T-helper 9 cell (primary cell): ENCODE measurements at places on chromosomes 2 and 18.

DNA sequence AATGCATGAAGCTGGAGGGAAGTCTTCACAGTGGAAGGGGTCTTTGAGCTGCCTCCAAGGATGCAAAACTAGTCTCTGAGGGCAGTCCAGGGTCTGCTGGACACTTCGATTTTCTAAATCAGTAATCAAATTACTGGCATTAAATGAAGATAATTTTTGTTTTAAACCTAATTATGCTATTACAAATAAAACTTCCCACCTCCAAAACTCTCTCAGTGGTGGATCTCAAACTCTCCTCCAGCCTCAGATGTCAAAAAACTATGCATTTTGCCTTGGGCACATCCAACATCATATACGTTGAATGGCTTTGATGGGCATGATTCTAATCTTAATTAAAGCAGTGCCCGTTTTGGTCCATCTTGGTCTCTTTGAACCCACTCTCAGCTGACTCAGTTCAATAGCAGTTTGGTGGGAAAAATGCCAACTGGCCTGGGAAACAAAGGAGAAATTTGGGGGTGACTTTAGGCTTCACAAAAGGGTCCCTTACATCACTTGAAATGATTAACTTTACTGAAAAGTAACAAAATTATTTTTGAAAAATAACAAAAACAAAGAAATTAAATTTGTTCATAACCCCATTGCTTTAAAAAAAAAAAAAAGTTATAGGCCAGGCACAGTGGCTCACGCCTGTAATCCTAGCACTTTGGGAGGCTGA is 5.9 kb upstream of the MYCN start:
- no peak for DNase-seq

DNA sequence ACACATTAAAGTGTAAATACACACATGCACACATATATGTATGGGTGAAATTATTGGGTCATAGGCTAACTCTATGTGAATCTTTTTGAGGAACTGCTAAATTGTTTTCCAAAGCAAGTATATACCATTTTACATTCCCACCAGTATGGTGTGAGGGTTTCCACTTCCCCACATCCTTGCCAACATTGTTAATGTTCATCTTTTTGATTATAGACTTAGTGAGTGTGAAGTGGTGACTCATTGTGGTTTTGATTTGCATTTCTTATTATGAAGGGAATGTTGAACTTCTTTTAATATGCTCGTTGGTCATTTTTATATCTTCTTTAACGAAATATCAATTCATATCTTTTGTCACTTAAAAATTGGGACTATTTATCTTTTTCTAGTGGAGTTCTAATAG is 181.8 kb upstream of the GCFC2 start:
- no peak for DNase-seq

GRCh38 chr2:112687522-112687921 is 33.3 kb upstream of the NT5DC4 start:
- DNase-seq = no peak

DNA sequence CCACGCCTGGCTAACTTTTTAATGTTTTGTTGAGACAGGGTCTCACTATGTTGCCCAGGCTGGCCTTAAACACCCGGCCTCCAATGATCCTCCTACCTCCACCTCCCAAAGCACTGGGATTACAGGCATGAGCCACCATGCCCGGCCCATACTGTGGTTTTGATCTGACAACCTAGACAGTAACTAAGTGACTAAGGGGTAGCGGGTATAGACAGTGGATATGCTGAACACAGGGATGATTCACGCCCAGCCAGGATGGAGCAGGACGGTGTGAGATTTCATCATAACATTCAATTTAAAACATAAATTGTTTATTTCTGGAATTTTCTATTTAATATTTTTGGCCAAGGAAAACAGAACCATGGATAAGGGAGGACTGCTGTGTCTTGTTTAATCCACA is 36.0 kb upstream of the YPEL5 start:
- DNase-seq = no peak

GRCh38 chr2:55301277-55301676 is 32.2 kb upstream of the MTIF2 start:
- no peak for DNase-seq

GRCh38 chr2:9228088-9228751 is 21.6 kb downstream of the ASAP2 start:
- no peak for DNase-seq

- DNase-seq = no peak
Measured at GRCh38 chr2:83067947-83068346, 1391.1 kb downstream of the SUCLG1 start.

GRCh38 chr2:65153515-65153914 is 23.6 kb upstream of the RAB1A start:
- DNase-seq = no peak

DNA sequence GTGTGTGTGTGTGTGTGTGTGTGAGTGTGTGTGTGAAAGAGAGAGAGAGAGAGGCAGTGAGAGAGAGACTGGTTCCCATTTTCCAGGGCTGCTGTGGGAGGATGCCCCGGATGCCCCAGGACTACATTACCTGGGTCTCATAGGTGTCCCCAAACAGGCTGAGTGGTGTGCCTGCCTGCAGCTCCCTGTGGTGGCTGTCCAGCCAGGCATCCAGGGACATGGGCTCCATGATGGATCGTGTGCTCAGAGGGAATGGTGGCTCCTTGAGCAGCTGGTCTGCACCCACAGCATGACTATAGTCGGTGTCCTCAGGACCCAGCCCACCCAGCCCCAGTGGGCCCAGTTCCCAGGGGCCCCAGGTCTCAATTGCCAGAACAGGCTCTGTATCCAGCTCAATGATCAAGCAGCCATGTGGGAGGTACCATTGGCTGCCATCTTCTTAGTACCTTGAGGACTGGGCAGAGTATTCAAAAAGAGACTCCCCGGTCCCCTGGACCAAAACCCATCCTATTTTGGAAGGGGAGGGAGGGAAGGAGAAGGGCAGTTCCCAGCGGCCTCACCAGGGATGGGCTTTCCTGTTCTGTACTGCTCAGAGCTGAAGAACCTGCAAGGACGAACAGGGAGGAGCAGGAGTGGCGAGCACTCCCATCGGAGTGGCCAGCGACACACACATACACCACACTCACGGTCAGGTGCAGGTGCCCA is 5.8 kb upstream of the OXER1 start:
- DNase-seq = no peak

GRCh38 chr2:71759060-71759459 is 305.7 kb downstream of the DYSF start:
- DNase-seq = no peak

- DNase-seq = no peak
Measured at GRCh38 chr2:86700690-86701089, 19.4 kb upstream of the RMND5A start.

- DNase-seq = no peak
Measured at GRCh38 chr2:239858179-239858578, 167.0 kb downstream of the NDUFA10 start.

DNA sequence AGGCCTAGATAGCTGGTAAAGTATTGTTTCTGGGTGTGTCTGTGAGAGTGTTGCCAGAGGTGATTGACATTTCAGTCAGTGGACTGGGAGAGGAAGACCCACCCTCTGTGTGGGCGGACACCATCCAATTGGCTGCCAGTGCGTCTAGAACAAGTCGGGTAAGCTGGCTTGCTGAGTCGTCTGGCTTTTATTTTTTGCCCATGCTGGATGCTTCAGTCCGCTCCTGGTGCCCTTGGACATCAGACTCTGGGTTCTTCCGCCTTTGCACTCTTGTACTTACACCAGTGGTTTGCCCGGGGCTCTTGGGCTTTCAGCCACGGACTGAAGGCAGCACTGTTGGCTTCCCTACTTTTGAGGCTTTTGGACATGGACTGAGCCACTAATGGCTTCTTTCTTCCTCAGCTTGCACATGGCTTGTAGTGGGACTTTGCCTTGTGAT is 24.3 kb downstream of the DIS3L2 start:
- DNase-seq = no peak
